ENCODE measurements at places on chromosomes 16 and 17.

GRCh38 chr16:58493756-58494431 lies 6.0 kb upstream of the NDRG4 start:
- no peak for DNase-seq

- no peak for DNase-seq
These were observed 8.1 kb downstream of the C1QL1 start for GRCh38 chr17:44959821-44960531.

GRCh38 chr17:32822996-32823395 lies 53.9 kb downstream of the MYO1D start:
- DNase-seq, result no peak

DNA sequence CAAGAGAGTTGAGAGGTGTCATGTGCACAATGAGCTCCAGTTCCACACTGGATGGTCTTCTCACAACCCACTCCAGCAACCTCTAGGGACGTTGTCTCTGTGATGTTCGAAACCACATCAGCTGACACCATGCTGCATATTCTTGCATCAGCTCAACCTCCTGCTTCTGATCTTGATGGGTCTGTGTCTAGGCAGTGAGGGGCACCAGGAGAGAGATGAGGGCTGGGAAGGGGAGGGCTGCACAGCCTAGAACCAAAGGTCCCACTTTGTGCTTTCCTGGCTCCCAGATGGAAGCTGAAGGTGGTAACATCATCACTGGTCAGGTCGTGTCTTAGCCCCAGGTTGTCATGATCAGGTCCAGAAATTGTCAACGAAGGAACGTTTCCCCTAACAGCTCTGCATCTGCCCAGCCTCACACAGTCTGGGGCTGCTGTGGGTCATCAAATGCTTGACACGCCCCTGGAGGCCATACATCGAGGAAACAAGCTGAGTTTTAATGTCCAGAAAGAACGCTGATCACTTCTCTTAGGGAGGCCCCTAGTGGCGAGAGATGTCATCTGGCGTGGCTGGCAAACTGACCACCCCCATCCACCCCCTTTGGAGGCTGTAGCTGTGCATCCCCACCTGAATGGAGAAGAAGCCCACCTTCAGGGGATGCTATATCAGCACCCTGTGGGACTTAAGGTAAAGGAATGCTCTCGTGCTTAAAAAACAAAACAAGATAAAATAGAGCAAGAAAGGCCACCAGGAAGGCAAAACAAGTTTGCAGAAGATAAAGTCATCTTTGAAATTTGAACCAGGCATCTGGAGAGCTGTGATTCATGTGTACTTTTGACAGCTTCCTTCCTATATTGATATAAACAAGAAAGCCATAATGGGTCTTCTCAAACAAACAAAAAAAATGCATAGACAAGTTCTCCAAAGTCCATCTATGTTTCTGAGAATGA lies 58.3 kb downstream of the WIPI1 start:
- no peak for DNase-seq

DNA sequence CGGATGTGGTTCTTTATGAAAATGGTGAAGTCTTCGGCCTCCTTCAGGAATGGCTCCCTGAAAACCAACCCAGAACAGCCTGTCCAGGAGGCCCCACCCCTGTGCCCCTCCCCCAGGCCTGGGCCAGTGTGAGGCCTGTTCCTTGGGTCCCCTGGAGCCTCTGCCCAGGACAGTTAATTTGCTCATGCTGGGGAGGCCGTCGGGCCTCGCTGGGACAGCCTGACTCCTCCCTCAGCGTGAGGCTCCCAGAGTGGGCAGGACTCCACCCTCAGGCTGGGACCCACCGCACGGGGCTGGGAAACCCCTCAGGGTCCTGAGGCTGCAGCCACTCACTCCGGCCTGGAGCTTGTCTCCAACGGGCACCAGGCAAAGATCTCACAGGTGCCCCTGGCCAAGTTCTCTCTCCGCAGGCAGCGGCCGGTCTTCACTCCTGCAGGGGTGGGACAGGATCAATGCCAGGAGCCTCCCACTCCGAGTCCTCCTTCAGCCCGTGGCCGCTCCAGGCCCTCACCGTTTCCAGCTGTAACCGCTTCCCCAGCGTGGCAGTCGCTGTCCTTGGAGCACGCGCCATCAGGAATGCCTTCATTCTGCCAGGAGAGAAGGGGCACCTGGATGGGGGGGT lies 5.8 kb downstream of the P2RX5 start:
- no peak for DNase-seq

- no peak for DNase-seq
These were observed 112.1 kb downstream of the C16orf78 start for GRCh38 chr16:49485663-49486062.

DNA sequence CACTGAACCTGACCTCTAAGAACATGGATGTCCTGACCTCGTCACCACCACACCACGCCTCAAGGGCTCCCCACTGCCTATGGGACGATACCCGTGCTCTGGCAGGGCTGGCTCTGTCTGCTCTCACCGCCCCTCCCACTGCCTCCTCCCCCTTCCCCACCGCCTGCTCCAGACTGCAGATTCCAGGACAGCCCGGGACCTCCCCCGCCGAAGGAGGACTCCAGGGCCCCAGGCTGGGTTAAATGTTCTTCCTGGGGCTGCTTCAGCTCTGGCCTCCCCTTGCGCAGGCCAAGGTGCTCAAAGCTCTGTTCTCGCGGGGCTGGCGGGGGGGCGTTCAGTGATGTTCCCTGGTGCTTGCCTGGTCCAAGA lies 3.1 kb downstream of the NPW start:
- DNase-seq, result no peak

DNA sequence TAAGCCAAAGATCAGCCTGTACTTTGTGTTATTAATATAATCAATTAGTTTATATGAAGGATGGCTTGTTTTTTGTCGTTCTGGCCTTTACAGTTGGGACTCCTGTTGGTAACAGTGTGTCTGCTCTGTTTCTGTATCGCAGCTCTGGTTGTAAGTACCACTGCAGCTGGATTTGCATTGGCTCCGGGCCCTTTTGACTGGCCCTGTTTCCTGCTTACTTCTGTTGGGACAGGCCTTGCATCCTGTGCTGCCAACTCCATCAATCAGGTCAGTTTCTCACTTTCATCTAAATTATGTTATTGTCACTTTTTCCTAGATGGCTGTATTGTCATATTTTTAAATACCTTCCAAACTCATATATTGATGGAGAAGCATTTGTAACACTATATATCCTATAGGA lies 32.7 kb downstream of the COX10 start:
- no peak for DNase-seq

Data from NCI-H1105 (cell line).